ENCODE measurements at places on chromosomes 11 and 22.
A peak's percentile ranks its signal among the peaks of the same experiment; 100 is the strongest.

DNA sequence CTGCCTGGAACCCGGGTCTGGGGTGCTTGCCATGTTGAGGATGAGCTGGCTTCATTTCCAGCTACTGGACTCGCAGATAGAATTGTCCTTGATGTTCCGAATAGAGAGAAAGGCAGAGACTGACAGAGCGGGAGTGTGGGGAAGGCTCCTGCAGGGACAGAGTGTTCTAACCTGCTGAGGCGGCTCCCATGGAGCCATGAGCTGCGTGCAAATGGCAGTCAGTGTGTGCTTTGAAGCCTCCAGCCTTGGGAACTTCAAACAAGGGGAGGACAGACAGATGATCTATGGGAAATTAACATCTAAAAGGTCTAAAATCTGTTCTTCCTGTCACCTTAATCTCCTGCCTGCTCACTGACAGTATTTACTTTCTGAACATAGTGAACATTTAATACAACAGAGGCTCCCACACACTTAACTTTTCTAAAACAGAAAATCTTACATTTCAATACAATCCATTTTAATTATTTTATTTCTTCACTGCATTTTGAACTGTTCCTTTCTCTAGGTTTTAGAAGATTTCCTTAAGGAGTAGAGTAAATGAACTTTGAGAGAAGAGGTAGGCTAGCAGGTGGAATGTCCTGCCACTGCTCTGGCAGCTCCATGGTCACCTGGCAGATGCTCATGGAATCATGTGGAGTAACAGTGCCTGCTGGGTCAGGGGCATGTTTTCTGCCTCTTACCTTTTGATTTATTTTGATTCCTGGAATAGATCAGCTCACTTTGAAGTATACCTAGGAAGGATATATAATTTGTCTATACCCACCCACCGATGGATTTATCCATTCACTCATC, 481.7 kb downstream of the NTM start:
- DNase-seq = no peak

DNA sequence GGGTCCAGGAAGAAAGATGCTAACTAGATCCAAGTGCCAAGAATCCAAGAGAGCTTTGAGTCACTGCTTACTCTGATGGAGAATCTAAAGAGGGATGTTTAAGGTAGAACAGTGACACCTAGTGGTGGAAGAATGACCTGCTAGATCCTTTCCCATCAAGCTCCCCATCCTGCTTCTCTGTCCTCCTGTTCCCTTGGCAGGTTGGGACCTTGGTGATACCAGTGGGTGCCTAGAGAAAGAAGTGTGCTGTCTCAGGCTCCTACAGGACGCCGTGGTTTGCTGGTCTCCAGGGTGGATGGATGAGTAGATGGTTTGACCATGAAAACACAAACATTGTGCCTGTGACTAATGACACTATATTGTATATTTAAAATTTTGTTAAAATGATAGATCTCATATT, 383.7 kb downstream of the TMEM135 start:
- peak; percentile 69 for DNase-seq

DNA sequence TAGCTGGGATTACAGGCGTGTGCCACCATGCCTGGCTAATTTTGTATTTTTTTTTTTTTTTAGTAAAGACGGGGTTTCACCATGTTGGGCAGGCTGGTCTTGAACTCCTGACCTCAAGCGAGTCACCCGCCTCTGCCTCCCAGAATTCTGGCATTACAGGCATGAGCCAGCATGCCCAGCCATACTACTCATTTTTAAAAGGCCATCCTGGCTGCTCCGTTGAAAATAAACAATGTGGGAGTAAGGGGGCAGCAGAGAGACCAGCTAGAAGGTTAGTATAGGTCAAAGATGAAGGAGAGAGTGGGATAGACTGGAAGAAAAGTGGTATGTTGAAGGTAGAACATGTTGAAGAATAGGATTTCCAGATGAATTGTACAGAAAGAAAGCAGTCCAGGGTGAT, 17.6 kb upstream of the LIN7C start:
- no peak for DNase-seq

DNA sequence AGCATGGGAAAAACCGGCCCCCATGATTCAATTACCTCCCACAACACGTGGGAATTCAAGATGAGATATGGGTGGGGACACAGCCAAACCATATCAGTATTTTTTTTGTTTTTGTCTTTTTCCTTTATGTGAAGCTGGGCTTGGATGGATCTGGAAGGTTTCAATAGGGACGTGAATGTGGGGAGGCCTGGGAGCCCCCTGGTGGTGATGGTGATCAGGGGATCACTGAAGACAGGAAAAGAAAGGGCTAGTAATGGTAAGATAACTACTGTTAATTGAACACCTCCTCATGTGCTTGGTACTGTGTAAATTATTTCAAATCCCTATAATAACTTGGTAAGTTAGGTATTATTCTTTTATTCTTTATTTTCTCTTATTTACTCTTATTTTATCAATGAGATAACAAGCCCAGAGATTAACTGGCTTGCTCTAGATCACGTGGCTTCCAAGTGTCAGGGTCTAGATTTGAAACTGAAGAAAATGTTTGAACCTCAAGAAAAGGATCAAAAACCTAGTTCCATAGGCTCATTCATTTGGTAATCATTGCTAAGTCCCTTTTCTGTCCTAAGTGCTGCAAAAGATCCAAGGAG, 364.2 kb downstream of the TENM4 start:
- DNase-seq = no peak

DNA sequence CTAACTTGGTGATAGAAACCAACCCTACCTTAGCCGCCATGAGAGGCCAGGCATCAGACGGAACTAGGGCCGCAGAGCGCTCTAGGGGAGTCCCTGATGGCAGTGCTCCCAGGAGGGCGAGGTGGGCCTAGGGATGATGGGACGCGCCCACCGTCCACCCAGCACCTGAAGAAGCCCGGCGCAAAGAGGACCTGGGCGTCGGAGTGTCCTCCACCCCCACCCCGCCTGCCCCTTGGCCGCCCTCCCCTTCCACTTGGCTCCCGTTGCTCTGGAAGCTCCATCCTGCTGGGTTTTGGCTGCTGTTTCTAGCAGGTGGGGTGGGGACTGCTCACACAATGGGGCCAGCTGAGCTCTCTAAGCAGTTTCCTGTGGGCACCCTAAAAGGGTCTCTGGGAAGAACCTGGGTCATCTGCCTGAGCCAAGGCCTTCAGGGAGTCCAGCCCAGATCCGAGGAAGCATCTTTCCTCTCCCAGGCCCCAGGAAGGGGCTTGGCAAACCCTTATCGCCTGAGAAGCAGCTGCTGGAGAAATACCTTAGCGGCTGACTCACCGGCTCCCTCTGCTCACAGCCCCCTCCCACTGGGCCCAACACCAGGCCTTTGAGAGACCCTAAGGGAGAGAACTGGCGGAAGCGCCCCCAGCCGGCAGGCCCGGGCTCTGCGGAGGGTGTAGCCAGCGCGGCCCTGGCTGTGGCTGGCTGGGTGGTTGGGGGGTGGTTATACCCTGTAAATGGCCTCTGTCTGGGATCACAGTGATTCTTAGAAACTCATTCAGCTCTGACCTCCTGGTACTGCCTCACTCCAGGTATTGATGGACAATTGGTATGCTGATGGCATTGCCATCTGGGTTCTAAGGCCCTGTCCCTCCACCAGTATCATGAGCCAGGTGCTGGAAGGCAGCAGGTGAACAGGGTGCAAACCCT, 19.3 kb downstream of the CREB3L1 start:
- DNase-seq = no peak

DNA sequence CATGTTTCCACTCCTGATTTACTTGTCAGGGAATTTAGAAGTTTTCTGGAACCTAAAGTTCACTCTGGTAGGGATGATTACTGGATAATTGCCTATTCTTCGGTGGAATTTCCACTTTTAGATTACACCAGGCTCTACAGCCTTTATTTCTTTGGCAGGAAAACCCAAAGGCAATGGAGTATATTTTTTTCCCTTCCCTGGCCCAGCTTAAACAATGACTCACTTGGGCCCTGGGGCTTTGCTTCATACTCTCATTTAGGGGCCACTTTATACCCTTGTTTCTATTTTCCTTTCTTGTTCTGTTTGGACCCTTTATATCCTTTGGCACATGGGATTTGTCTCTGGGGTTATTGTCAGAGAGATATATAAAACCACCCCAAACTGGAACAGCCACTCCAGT, 114.7 kb downstream of the CSTPP1 start:
- no peak for DNase-seq

All from CD8-positive, alpha-beta T cell (primary cell).